Stimulated activated naive B cell treated with anti-CD40 and anti-IgM and Interleukin-4, amounts not matched to agents 10 μg/mL and 1 μg/mL and 100 μg/mL, for 72 hours (primary cell): ENCODE measurements at places on chromosomes 2 and 18.
A peak's percentile ranks its signal among the peaks of the same experiment; 100 is the strongest.

DNA sequence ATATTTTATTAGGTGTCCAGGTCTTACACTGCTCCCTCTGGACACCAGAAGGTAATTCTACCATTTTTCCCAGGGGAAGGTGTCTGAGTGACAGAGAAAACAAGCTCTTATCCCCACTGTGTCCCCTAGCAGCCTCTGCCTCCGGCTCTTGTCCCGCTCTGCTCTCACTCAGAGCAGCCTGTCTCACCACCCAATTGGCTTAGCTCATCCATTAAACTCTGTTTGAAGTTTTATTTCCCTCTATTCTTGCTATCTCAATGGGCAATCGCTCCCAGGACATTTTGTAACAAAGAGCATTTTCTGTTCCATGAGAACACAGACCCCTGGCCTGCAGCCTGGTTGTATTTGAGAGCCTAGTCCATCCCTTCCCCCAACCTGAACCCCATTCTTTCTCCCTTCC, 90.6 kb upstream of the LDAH start:
- no peak for DNase-seq

GRCh38 chr2:10779776-10780490, 32.7 kb downstream of the PDIA6 start:
- DNase-seq, result no peak

- peak; percentile 17 for DNase-seq
These were observed 1.0 kb upstream of the PPP1CB start for GRCh38 chr2:28750316-28751251.

GRCh38 chr18:66066191-66066590, 315.4 kb downstream of the CDH7 start:
- no peak for DNase-seq

- DNase-seq, result no peak
These were observed 14.6 kb downstream of the CCNYL1 start for GRCh38 chr2:207725873-207726578.

DNA sequence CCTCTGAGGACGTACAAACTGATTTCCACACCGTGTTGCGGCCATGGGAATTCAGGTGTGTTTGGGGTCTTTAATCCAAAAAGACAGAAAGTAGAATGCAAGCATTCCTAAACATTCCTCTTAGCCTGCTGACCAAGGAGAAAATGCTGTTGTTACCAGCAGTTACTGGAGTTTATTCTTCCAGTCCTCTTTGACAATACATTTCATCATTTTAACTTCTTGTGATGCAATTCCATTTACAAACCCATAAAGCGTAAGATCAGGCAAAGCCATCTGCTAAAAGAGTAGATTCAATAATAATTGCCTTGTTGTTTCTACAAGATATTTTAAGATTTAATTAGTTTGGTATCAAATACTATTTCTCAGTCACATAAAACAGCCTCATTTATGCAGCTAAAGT, 32.7 kb downstream of the SPIRE1 start:
- no peak for DNase-seq

DNA sequence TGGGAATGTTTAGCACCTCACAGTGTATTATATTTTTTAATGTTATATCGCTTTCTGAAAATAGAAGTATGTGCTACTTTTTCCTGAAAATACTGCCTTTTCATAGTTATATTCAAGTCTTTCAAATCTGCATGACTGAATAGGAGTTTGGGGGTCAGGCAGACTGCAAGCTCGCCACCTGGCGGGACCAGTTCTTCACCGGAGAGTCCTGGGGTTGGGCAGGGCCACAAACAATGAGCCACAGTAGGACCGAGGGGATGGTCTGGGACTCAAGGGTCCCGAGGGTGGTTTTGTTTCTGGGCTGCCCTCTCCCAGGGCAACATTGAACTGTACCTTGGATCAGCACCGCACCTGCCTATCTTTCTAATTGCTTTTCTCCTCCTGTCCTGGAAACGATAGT, 70.6 kb downstream of the VWA3B start:
- DNase-seq, result no peak

GRCh38 chr2:9137379-9138150, 69.0 kb upstream of the ASAP2 start:
- DNase-seq, result no peak
